ENCODE measurements at places on chromosomes 7 and 10.
A peak's percentile ranks its signal among the peaks of the same experiment; 100 is the strongest.

DNA sequence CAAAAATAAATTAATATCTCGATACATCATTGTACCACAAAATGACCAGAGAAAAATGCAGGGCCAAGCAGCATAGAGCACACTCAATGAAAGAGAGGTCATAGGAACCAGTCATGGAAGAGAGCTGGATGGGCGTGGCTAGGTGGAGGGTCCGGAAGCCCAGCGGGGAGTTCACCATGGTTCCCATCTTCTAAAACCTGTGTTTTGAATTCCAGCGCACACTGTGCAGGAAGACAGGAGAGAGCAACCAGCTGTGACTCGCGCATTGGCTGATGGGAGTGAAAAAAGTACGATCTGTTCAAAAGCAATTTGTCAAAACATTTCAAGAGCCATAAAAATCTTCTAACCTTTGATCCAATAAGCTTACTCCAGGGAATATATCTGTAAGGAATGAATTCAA lies 125.2 kb upstream of the NANOS1 start:
- DNase-seq = no peak

GRCh38 chr10:11679946-11680345 lies 62.2 kb upstream of the ECHDC3 start:
- no peak for DNase-seq

- DNase-seq = no peak
Measured at GRCh38 chr10:79361726-79362397, 14.6 kb downstream of the PPIF start.

- DNase-seq = peak; percentile 21
Measured at GRCh38 chr7:100629117-100629716, 12.1 kb downstream of the TFR2 start.

GRCh38 chr7:39617005-39617404 lies 6.4 kb upstream of the RALA start:
- DNase-seq = no peak

GRCh38 chr7:11524476-11525397 lies 307.3 kb downstream of the THSD7A start:
- DNase-seq = no peak

DNA sequence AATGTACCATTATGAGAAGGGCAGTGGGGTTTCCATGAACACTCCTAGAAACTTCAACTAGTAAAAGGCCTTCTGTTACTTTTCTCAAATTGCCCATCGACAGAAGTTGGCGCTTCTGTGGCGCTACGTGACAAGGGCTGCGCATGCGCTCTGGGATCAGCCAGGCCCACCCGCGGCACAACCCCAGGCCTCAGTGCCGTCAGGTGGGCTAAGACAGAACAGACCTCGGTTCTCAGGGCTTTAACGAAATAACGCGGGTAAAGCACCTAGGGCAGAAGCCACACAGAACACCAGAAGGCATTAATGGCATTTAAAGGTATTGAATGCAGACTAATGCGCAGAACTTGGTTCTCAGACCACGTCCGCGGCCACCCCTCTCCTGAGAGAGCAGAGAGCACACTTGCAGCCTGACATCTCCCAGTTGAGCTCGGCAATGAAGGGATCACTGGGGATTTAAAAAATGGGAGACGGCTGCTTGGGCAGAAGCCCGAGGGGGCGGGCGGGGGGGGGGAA lies 67.6 kb upstream of the CTNNA3 start:
- peak; percentile 85 for DNase-seq

GRCh38 chr10:103507235-103508191 lies 14.0 kb downstream of the NEURL1 start:
- DNase-seq = peak; percentile 74

DNA sequence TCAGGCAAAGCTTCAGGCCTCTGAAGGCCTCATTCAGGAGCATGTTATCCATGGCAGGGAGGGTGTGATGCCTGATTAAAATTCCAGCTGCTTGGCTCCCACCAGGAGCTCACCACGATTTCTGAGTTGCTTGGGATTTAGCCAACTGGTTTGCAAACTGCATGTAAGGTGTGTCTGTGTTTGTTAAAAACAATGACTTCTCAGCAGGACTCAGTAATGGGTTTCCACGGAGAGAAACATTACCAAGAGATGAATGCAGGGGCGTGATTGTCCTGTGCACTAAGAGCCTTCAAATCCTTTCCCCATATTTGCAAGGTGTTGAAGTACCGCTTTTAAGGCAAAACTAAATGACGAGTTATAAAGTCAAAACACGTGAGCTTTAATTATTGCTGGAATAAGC lies 88.8 kb upstream of the BTBD16 start:
- no peak for DNase-seq

GRCh38 chr10:58457761-58458616 lies 54.7 kb upstream of the BICC1 start:
- peak; percentile 21 for DNase-seq

GRCh38 chr7:16063716-16064675 lies 357.3 kb downstream of the CRPPA start:
- DNase-seq = no peak

DNA sequence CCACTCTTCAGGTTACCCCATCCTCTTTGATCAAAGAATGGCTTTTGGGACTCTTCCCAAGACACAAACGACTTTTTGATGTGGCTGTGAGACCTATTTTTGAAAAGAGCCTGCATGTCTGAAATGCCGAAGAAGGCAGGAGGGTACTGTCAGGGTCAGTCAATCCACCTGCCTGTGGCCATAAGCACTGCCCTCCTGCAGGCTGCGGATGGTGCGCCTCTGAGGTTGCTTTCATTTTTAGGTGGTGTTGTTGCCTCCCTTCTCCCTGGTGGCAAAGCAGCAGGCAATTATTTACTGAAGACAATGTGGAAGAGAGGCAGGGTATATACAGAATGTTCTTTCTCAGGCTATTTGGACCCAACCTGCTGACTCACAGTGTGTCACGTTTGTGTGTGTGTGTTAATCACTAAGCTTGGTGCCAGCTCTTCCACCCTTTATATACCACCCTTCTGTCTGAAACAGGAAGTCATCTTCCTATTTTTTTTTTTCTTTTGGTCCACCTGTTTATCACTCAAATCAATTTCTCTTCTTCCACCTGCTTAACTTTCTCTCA lies 1421.2 kb upstream of the CELF2 start:
- DNase-seq = no peak

All from small intestine (tissue), 16 donors.